BJ (cell line): ENCODE measurements at places on chromosomes 4 and X.

GRCh38 chr4:186096681-186097165, 7.8 kb upstream of the FAM149A start:
- DNase-seq, result no peak

DNA sequence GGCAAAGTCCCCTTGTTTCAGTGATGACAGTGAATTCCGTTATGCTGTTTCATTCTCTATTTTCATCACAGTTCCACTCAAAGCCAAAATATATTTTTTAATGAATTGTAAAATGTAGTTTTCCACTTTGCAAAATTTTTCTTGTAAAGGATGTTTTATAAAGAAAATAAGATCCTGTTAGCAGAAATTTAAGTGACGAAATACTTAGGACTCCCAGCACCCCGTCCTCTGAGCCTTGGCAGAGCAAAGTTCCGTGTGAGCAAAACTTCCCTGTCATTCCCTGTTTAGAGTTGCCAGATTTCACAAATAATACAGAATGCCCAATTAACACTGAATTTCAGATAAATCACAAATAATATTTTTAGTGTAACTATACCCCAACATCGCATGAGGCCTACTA, 81.0 kb upstream of the RBPJ start:
- DNase-seq, result no peak

- DNase-seq, result no peak
These were observed 84.0 kb downstream of the NHSL2 start for GRCh38 chrX:71994601-71995000.

GRCh38 chrX:144494074-144494473, 610.2 kb downstream of the UBE2NL start:
- no peak for DNase-seq

GRCh38 chr4:171031338-171031737, 781.9 kb upstream of the GALNTL6 start:
- DNase-seq, result no peak

GRCh38 chr4:132395561-132395960, 753.5 kb upstream of the PCDH10 start:
- DNase-seq, result no peak

GRCh38 chr4:187576751-187577150, 418.8 kb upstream of the ZFP42 start:
- no peak for DNase-seq

- no peak for DNase-seq
These were observed 120.9 kb upstream of the GRID2 start for GRCh38 chr4:92182736-92183407.

DNA sequence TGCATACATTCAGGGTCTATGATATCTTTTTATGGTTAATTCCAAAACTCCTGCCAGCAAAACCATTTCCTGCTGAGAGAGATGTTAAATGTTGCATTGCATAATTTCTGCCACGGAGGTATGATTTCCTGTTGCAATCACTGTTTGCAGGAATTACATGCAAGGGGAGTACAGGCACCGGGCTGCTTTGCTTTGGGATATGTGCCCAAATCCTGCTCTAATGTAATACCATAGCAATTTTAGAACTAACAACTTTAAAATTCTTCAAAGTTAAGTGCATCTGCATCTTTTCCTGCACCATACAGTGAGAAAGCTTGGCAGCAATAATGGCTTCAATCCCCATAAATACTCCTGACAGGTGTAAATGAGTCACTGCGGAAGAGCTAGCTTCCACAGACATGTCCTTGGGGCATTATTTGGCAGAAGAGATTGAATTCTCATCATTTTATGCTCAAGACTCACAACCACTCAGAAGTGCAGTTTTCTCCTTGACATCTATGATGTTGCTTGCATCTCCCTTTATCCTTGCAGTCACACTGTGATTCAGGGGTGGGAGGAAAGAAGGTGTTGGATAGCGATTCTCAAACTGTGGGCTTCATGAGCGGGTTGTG, 29.6 kb downstream of the TRIM2 start:
- DNase-seq, result peak; percentile 92

GRCh38 chr4:88897752-88898151, 159.2 kb downstream of the FAM13A start:
- no peak for DNase-seq

DNA sequence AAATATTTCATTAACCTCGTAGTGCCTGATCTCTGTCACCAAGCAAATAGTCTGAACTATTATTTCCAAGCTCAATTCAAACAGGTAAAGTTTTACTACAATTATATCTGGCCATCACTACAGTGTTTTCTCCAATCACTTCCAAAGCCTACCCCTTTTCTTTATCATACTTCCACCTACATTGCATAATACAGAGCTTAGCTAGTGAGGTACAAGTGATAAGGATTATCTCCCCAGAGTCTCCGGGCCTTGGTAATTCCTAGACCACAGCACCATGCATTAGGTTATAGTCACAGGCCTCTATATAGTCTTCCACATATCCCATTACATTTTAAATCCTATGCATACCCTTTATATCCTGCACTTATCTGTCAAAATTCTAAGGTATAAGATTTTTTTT, 154.2 kb downstream of the SNCA start:
- DNase-seq, result no peak

DNA sequence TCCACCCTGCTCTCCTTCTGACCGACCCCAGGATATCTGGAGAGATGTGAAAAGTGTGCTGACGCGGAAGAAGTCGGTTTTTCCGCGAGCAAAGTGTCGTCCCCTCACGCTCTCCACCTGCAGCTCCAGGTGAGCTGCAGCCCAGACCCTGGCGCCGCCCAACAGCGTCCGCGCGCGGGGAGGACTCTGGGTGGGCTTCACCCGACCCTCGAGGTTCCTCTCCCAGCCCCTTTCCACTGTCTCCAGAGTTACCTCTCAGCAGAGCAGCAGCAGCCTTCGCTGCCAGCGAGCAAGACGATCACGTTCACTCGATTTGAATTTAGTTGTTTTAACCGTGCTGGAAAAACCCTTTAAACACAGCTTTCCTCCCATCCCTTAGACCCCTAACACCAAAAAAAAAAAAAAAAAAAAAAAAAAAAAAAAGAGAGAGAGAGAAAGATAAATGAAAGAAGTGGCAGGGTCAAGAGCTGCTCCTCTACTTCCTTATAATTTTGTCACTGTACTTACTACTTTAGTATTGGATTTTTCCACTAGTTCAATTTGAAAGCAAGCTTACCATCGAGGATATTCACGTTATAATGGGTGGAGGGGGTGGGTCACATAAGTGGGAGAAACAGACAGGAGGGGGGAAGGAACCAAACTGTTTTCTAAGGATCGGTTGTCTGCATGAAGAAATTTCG, 758 bp upstream of the NR3C2 start:
- no peak for DNase-seq

GRCh38 chrX:136865270-136866158, 15.0 kb downstream of the RBMX start:
- DNase-seq, result no peak

DNA sequence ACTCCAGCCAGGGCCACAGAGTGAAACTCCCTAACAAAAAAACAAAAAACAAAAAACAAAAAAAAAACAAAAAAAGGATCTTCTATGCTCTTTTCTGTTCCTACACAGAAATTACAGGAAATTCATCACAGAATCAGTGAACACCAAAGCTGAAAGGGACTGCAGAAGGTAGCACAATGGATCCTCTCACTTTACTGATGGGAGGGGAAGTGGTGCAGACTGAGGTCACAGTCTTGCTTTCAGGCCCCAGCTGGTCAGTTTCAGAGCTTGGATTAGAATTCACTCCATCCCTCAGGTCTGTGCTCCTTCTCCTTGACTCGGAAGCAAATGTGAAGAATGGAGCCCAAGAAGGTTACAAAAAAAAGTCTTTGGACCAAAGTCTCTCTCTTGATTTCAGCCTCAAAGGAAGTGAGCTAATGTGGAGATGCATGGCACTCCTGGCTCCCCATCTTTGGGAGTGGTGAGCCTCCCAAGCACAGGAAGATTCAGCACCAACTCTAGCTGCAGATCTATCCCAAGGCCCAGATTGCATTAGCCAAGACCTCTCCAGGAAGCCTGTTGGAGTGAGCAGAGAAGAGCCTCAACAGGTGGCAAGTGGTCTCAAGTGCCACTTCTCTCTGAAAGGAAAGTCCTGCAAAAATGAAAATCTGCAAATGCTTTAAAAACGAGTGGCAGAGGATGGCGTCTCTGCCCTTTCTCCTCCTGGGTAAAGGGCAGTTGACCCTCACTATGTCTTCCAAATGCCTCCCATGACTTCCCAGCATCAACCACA, 176.0 kb downstream of the MAML3 start:
- no peak for DNase-seq

- DNase-seq, result no peak
These were observed 44.8 kb upstream of the FAM156A start for GRCh38 chrX:53003111-53003510.

GRCh38 chr4:111838406-111838930, 306.8 kb upstream of the FAM241A start:
- DNase-seq, result no peak

GRCh38 chr4:153038623-153039311, 102.6 kb downstream of the FHDC1 start:
- no peak for DNase-seq

- DNase-seq, result no peak
These were observed 24.2 kb upstream of the DCAF8L2 start for GRCh38 chrX:27565992-27566391.
